ENCODE measurements at places on chromosomes 5 and 9.

GRCh38 chr5:58018016-58018415, 441.9 kb downstream of the PLK2 start:
- no peak for DNase-seq

DNA sequence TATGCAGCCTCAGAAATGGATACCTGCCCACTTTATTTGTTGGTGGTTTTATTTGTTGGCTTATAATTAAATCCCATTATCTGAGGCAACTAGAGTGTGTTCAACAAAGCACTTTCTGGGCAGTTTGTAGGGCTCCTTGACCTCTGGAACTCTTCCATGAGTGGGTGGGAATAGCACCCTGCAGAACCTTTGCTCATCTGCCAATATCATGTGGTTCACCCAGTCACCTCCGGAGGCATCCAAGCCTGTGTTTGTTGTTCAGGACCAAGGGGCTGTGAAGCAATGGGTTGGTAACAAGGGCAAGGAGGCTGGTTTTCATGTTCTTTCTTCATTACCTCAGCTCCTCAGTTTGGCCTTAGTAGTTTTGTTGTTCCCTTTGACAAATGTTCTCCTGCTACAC, 314.0 kb downstream of the NDUFS4 start:
- no peak for DNase-seq

- no peak for DNase-seq
These were observed 661.6 kb upstream of the C9orf72 start for GRCh38 chr9:28234894-28235277.

GRCh38 chr5:76007904-76008303, 75.3 kb upstream of the SV2C start:
- DNase-seq: no peak

DNA sequence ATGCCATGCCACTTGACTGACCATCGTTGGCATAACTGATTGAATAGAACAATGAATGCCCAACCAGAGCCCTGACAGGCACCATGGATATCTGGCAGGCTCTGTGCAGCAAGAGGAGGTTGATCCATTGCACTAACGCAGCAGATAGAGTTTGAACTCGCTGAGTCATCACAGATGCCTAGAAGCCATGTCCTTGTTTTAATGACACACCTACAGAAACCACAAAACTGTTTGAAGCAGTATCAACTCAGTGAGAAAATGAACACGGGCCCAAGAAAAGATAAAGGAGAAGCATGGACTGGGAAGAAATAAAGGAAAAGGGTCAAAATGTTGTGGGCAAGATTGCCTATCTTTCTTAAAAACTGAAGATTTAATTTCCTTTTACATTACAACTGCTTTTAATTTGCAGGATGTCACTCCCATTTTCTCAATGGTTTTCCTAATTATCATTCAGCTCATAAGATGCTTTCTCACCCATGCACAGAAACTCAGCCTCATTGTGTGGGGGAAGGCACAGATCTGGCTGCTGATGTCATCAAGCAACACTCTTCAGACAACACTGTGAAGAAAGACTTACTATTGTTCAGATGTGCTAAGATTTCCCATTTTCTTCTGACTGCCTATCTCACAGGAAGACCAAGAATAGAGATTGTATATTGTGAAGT, 129.0 kb downstream of the PIK3R1 start:
- DNase-seq: peak; percentile 29

GRCh38 chr5:133817456-133817855, 151.0 kb downstream of the C5orf15 start:
- no peak for DNase-seq

DNA sequence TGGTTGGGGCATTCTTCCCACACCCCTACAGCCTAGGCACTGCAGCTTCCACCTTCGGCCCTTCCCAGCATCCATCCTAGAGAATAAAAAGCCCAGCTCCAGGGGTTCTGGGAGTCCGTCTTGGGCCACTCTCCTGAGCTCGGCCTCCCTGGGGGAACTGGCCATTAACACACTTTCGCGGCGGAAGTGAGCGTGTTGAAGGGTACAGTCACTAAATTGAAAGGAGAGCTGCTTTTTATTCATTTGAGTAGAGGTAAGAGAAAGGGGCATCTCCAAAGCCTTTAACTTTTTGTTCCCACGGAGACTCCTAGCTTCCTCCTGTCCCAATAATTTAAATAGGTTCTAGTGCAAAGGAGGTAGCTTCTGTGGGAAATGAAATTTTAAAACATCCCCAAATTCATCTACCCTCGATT, 31.0 kb upstream of the NFIB start:
- DNase-seq: no peak

DNA sequence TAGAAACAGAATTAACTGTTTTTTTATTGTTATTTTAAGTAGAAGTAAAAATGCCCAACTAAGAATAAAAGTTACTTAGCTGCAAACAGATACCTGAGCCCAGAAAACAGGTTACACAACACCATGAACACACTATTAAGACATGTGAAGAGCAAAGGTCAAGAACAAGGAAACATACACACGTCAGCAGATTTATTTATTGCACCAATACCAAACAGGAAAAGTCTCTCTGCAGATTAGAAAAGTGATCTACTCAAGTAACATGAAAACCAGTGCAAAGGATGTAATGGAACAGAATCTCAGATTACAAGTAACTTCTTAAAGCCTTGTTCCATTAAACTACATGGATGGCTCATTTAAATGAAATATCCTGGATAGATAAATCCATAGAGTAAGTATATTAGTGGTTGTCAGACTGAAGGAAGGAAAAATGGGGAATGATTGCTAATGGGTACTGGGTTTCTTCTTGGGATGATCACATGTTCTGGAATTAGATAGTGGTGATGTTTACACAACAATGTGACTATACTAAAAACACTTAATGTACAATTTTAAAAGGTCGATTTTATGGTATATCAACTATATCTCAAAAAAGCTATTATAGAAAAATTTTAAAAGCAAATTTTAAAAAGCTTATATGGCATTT, 6.1 kb downstream of the SAR1B start:
- DNase-seq: no peak

DNA sequence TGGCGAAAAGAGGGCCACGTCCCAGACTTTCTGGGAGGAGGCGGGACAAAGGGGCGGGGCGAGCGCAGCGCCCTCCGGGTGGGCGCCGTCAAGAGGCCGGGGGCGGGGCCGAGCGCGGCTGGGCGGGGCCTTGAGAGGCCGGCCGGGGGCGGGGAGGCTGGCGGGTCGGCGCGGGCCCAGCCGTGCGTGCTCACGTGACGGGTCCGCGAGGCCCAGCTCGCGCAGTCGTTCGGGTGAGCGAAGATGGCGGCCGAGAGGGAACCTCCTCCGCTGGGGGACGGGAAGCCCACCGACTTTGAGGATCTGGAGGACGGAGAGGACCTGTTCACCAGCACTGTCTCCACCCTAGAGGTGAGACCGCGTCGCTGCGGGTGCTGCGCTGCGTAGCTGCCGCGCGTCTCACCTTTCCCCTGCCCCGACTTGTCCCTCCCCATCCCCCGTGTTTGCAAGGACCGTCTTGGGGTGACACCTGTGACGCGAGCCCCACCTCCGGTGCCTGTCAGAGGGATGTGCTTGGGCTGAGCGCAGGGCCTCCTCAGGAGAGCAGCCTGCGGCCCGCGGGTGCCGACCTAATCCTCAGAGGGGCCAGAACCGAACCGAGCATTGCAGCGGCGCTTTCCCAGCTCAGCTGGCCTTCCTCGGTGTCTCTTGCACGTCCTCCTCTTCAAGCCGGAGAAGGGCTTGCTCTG, at the start of gene SNX2:
TSS of gene SNX2 (plus strand) at position 220 of the 689 bp plus-strand sequence. CDS start at position 244, 24 bp downstream.
- DNase-seq: peak; percentile 98

DNA sequence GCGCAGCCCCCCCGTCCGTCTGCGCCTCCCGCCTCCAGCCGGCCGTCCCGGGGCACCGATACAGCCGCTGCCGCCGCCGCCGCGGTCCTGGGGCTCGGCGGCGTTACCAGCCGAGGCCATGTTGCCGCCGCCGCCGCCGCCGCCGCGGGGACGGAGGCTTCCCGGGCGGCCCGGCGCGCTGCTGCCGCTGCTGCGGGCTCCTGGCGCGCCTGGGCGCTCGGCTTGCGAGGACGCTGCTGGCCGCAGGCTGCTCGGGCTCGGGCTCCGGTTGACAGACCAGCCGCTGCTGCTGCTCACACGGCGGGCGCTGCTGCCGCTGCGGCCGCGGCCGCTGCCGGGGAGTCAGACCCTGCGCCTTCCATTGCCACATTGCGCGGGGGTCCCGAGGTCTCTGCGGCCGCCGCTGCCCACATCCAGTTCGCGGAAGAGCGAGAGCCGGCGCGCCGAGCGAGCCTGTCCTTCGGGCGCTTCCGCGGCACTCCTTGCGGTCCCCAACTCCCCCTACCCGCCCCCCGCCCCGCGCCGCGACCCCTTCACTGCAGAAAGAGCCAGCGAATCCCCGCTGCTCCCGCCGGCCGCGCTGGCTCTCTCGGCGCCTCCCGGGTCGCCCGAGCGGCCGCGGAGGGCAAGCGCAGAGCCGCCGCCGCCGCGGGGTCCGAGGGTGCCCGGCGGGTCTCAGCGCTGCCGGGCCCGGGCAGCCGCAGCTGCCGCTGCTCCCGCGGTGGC, 8.4 kb downstream of the PTCH1 start:
- DNase-seq: no peak

All from testis (tissue), 5 donors.